ENCODE measurements at places on chromosomes 1 and 21.

DNA sequence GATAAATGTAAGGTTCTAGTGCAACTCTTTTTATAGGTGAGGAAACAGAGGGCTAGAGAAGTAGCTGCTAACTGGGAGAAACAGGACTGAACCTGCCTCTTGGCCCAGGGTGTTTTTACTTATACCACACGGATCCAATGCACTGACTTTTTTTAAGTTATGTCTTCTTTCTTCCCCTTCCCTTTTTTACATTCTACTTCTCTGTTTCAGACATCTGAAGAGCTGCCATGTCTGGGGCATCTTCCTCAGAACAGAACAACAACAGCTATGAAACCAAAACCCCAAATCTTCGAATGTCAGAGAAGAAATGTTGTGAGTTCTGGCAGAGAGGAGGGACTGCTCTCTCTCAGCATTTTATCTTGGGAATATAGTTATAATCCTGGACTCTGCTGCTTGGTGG, 1.4 kb downstream of the PFKFB2 start:
- no peak for DNase-seq

DNA sequence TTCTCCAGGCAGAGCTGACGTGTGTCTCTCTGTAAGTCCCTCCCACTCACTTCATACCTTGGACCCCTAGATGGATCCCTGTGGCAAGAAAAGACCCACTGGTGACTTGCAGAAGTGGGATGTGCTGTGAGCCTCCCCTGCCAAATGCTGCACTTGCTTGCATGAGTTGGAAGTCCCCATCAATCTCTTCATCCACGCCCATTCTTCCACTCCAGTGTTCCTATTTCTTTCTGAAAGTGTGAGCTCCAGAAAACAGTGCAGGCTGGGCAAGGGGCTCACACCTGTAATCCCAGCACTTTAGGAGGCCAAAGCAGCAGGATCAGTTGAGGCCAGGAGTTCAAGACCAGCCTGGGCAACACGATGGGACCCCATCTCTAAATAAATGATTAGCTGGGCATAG, 254.1 kb upstream of the IRF2BP2 start:
- DNase-seq = no peak

DNA sequence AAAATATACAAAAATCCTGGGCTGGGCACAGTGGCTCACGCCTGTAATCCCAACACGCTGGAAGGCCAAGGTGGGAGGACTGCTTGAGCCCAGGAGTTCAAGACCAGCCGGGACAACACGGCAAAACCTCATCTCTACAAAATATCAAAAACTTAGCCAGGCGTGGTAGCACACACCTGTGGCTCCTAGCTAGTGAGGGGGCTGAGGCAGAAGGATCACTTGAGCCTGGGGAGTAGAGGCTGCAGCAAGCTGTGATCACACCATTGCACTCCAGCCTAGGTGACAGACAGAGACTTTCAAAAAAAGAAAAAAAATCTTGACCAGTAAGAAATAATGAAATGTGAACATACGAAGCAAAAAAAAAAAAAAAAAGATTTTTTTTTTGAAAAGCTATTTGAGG, 52.1 kb downstream of the ARID4B start:
- DNase-seq = no peak

GRCh38 chr1:240074422-240074821, 17.3 kb upstream of the FMN2 start:
- DNase-seq = no peak

DNA sequence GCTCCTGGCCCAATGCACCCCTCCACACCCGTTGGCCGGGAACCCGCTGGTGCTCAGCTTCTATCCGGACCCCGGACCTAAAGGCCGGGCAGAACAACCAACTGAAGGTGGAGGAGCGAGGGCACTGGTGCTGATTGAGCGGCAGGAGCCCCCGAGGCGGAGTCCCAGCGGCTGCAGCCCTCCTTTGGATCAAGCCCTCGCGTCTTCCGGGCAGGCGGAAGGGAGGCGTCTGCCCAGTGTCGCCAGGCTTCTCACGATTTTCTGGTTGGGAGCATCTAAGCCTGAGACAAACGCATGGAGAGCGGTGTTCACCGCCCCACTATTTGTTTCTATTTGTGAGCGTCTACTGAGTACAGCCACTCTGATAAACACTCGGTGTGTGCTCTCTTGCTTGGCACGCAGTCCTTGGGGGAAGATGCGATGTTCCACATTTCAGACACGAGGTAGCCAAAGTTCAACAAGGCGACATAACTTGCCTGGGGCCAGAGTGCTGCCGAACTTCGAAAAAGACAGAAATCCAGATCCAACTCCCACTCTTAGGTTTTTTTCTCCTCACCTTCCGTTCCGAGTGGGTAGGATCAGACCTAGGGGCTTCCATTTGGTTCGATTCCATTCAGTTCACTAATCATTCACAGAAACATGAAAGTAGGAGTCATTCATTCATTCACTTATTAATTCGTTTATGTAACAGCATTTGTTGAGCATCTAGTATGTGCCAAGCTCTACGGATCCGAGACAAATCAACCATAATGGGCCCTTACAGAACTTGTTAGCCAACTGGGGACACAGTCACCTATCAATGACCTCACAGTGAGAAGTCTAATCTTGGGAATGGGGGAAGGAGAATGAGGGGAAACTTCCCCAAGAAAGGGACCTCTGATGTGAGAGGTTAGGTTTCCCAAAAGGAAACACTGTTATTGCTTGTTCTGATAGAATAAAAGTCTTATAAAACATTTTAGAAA, 4.9 kb upstream of the DMRTA2 start:
- DNase-seq = no peak

- DNase-seq = peak; percentile 87
These were observed 157.3 kb downstream of the KCNJ6 start for GRCh38 chr21:37758982-37759381.

- peak; percentile 4 for DNase-seq
These were observed 41.0 kb downstream of the CRYAA start for GRCh38 chr21:43209575-43210453.

- DNase-seq = no peak
These were observed 73.2 kb upstream of the DNAJC6 start for GRCh38 chr1:65235867-65236805.

- no peak for DNase-seq
These were observed 27.0 kb upstream of the IFNAR2 start for GRCh38 chr21:33202464-33203363.

DNA sequence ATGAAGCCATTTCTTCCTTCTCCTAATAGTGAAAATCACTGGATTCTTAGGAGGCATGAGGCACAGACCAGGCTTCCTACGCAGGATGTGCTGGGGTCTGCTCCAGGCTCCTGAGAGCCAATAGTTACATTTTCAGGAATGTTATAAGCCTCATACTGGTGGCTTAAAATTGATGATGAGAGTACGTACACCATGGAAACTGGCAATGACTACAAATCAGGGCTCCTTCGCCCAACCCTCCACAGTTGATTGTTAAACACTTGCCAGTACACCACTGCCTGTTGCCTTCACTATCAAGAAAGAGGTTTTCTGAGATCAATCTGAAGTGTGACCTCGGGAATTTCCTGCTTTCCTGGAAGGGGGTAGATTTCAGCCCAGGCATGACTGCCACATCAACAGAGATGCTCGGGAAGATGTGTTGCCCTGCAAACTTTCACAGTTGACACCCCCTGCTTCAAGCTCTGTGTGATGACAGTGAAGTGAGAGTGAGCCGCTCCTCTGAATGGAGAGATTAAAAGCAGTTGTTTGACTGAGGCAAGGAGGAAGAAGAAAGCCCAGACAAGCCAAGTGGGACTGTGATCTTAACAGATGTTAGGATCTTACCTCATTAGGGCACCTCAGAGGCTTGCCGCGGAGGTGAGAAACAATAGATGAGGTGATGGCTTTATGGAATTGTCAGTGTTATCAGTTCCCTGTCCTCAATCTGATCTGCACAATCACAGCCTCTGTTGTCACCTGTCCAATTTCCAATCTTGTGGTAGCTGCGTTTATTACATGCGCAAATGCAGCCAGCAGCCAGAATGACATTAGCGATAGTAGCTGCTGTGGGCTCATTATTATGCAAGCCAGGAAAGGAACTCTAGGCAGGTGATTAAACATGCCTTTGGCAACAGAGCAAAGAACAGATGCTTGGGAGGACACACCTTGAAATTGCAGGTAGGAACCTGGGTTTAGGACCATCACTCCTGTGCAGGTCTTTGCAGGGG, 277.3 kb downstream of the KAZN start:
- DNase-seq = no peak

DNA sequence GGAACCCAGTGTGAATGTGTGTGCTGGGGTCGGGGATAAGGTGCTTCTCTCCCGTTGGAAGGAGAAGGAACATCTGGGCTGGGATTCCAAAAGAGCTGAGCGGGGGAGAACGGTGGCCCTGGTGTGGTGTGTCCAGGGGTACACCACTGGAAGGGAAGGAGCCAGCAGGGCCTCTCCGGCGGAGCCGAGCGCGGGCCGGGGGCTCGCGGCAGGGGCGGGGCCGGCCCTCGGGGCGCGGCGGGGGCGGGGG, 231 bp upstream of the RPS6KA1 start:
- DNase-seq = no peak

DNA sequence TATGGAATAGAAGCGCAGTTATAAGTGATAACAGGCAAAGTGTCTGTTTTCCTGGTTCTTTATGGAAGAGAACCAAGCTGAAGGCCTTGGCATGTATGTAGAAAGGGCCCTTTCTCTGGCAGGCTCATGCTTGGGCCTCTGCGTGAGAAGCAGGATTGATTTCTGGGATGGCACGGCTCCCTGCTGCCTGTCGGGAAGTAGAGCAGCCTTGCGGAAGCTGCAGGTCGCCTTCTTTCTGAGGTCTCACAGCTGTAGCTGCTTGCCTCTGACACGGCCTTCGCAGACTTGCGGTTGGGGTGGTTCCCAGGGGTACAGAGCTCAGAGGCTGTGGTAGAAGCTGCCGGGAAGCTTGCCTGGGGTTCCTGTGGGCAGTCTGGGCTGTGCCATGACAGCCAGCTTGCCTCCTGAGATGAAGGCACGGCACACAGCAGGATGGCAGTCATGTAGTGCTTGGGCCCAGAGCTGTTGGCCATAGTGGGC, 39.4 kb downstream of the TRAPPC10 start:
- DNase-seq = no peak

DNA sequence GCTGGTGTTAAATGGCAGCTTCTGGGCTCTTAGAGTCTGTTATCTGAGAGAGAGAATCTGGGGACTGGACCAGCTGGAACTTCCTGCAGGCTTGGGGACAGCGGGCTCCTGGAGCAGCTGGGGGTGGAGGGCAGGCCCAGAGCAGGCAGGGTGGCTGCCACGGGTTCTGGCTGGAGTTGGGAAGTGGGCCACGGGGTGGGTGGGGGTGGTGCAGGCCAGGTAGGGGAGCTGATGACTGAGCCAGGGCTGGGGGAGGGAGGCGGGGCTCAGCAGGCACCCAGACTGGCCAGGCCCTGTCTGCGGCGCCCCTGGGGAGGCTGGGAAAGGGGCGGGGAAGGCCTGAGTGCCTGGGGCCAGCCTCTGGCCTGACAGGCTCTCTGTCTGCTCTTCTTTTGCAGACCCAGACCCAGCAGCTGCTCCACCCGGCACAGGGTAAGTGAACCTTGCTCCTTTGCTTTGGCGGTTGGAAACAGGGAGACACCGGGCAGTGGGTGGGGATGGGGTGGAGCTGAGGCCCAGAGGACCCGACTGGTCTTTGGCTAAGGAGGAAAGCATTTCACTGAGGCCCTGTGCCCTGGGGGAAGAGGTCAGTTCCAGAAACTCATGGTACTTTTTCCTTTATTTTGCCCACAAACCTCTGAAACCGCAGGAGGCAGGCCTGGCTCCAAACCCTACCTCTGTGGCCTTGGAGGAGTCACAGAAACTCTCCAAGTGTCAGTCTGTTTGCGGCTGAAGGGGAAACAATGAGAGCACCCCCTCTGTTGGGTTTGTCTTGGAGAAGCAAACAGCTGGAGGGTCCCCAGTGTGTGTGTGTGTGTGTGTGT, 48.8 kb downstream of the ARHGEF10L start:
- peak; percentile 68 for DNase-seq

- DNase-seq = no peak
These were observed 168.1 kb downstream of the PLA2G4A start for GRCh38 chr1:186996816-186997215.

GRCh38 chr1:109650609-109651008, 5.3 kb upstream of the GSTM4 start:
- DNase-seq = no peak

DNA sequence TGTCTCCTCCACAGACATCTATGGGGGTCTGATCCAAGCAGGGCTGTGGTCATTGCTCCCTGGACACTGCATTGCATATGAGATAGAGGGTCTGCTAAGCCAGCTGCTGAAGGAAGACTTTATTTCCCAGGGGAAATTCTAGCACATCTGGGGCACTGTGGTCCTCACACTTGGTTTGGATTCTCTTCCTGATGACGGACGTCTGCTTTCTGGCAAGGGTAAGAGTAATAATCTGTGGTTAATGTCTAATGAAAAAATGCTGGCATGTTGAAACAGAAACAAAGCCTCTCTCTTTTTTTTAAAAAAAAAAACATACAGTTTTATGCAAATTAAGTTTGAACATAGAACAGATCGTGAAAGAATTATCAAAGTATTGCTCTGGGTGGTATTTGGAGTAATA, 553.9 kb downstream of the DPYD start:
- no peak for DNase-seq

DNA sequence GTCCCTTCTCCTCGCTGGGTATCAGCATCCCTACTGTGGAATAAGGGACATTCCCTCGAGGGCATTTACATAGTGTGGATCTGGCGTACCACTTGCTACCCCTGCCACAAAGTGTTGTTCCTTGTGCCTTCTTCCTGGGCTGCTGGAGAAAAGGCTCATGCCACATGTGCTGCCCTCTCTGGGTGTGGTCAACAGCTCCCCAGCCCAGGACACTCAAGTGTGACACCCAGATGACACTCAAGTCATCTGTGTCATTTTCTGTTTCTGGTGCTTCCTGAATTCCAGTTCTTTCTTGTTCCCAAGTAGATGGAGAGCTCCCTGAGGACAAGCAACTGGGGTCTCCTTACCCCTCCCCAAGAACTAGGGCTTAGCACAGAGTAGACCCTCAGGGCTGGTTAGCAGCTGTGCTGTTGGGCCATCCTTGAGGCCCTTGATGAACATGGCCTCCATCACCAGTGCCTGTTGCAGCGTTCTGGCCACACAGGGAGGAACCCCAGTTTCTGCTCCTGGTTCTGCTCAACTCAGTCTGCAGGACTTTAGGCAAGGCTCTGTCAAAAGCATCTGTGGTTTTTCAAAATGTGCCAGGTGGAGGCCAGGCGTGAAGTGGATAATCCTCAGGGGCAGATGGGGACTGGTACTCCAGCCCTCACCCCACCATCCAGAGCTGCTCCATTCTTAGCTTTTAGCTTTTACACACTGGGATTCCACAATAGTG, 49.0 kb upstream of the CLIC4 start:
- peak; percentile 85 for DNase-seq

DNA sequence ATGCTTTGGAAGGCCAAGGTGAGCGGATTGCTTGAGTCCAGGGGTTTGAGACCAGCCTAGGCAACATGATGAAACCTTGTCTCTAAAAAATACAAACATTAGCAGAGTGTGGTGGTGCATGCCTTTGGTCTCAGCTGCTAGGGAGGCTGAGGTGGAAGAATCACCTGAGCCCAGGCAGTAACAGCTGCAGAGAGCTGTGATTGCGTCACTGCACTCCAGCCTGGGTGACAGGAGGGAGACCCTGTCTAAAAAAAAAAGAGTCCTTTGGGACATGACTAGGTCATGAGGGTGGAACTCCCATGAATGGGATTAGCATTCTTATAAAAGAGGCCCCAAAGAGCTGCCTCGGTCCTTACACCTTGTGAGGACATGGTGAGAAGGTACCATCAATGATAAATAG, 436.0 kb upstream of the NR5A2 start:
- DNase-seq = no peak

GRCh38 chr1:2985067-2985561, 36.2 kb upstream of the ACTRT2 start:
- no peak for DNase-seq

GRCh38 chr1:172278478-172278877, 142.0 kb upstream of the C1orf105 start:
- no peak for DNase-seq

- DNase-seq = peak; percentile 32
These were observed 17.2 kb downstream of the HENMT1 start for GRCh38 chr1:108643492-108644335.
